Fibroblast of lung (primary cell): ENCODE measurements at places on chromosomes 16 and 17. TPM values are rescaled to one million over a fixed set of nuclear protein-coding genes. Genes with fewer than 3 reads are reported as not detected.
A peak's percentile ranks its signal among the peaks of the same experiment; 100 is the strongest.

DNA sequence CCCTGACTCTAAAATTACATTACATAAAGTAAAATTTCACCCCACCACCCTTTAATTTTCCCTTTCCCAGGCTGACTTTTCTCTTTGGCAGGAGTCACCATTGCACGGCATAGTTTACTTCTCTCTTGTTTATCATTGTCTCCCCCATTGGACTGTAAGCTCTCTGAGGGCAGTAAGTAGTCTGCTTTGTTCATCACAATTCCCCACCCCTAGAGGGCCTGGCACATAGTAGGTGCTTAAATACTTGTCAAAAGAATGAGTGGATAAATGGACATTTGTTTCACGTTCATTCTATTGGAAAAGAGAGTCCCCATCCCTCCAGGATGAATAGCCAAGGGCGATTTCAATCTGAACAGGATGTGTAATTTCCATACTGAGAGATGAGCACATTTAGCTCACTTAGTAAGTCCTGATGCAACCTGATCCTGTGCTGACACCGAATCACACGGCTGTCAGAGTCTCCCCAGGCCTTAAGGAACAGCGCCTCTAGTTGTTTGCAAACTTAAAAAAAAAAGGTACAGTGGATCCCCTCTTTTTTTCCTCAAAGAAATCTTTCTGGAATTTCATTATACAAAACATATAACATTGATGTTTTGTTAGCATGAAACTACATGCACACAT, 54.0 kb downstream of the AKAP1 start:
- peak; percentile 14 for DNase-seq

- peak; percentile 94 for DNase-seq
Observed at GRCh38 chr17:6753006-6753445, 2.8 kb upstream of the XAF1 start.

- no peak for DNase-seq
Observed at GRCh38 chr16:70391446-70391845, 44.7 kb downstream of the DDX19A start.

DNA sequence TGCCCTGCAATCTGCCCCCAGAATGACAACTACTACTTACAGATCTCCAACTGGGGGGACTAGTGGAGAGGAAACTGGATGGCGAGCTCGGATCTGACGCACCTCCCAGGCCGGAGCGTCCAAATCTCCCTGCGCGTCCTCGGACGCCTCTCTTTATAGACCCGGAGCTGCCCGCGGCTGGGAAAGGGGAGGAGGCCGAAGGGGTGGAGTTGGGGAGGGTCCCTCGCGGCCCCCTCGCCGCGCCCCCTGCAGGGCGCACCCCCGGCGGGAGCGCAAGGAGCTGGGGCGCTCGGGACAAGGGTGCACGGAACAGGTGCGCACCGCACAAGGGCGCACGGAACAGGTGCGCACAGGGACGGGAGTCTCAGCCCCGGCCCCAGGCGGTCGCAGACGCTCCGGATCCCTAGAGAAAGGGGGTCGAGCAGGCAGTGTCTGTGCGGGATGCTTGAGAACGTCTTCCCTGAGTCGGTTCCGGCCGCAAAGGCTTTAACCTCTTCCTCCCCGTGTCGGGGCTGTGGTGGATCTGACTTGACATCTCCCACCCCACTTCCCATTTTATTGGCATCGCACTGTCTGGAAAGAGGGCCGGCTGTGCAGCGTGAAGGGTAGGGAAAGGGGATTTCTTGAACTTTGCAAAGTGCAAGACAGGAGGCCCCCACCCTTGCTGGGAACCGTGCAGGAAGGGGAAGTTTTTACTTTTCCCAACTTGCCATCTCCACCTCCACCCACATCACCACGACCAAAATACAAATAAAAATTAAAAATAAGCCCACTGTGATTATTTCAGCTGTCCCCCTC, at the start of gene MYH11:
TSS of gene MYH11 (minus strand) at position 128 of the 798 bp plus-strand sequence. CDS start 18,776 bp downstream, outside the sequence.
- no peak for DNase-seq

- DNase-seq, result no peak
Observed at GRCh38 chr16:70416748-70417616, 21.9 kb downstream of the ST3GAL2 start.

- DNase-seq, result no peak
Observed at GRCh38 chr16:19410435-19411171, 7.1 kb upstream of the TMC5 start.

DNA sequence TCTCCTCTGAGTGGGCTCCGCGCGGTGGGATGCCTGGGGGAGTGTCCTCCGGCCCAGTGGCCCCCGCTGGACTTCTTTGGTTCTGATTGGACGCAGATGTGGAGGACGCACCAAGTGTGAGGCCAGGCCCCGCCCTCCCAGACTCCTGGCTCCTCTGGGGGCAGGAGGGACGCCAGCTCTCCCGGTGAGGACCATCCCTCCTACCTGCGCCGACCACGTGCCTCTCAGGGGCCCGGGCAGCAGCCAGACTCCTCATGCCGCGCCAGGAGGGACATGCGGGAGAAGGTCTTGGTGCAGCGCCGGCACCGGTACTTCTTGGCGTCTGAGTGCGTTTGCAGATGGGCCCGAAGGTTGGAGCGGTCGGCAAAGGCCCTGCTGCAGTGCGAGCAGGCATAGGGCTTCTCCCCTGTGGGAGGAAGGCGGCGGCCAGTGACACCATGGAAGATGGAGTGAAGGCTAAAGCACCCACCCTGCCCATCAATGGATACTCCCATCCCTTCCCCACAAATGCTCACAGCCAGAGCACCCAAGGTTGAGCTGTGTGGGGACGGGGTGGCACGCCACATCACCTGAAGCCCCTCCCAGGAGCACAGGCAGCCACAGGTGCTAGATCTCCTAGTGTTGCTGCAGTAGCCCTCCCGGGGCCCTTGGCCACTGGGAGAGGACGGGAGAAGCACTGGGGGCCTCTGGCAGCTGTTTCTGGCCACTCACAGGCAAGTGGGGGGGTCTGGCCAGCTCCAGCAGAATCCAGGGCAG, 7.9 kb downstream of the SNAI3 start:
- no peak for DNase-seq

- no peak for DNase-seq
Observed at GRCh38 chr17:57226793-57227192, 29.5 kb upstream of the MSI2 start.

DNA sequence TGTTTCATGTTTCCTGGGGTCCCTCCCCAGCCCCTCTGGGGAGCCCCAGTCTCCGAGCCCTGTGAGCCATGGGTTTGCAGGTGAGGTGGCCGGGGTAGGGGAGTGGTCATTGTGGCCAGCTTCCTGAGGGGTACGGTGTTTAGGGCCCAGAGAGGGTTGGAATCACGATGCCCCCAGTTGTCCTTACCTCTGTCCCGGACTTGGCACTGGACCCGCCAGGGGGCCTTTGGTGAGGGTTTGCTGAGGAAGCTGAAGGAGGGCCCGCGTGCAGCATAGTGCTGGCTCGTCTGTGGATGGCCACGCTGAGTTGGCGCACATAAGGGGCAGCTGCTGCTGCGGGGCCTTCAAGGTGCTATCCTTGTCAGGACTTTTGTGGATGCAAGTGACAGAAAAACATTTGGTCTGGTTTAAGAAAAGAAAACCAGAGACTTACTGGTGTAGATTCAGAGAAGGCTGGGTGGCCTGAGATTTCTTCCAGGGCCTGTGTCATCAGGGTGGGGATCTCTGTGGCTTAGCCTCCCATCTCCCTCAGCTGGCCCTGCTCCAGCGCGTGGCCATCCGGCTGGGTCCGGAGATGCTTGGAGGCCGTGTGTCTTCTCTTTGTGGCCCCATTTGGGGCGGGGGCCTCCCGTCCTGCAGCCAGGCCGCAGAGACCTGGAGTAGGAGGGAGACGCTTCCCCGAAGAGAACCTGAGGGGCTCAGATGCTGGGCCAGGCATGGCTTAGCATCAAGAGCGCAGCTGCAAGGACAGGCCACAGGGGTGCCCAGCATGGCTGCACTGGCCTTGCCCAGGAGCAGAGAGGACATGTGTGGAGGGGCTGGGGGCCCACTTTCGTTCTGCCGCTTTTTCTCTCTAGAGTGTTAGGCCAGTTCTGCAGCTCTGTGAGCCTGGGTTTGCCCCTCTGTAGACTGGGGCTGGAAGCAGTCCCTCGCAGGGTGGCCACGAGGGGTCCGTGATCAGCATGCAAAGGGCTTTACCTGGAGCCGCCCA, 33.7 kb upstream of the NUDT16L1 start:
- DNase-seq, result no peak

The KRT33A gene
- total RNA-seq, result not detected in 2 replicates

The KCNG4 gene
- total RNA-seq, result not detected in 2 replicates

The TNFRSF12A gene
- 159 and 196 TPM in 2 replicates for total RNA-seq

The NT5M gene
- total RNA-seq, result 1.0 and 1.2 TPM in 2 replicates
